ENCODE measurements at places on chromosomes 7 and 10.

- no peak for DNase-seq
Measured at GRCh38 chr10:126458466-126458865, 70.2 kb upstream of the ADAM12 start.

DNA sequence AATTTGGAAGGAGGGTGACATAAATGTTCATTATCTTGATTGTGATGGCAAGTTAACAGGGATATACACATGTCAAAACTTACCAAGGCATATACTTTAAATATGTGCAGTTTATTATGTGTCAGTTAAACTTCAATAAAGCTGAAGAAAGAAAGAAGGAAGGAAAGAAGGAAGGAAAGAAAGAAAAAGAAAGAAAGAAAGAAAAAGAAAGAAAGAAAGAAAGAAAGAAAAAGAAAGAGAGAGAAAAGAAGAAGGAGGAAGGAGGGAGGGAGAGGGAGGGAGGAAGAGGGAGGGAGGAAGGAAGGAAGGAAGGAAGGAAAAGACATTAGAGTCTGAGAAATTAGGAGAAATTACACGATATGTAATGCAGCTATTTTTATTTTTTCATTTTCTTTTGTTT, 15.9 kb upstream of the GSTK1 start:
- no peak for DNase-seq

- DNase-seq = no peak
Measured at GRCh38 chr10:33476757-33477273, 142.3 kb upstream of the NRP1 start.

GRCh38 chr7:83832009-83832408, 183.1 kb upstream of the SEMA3E start:
- DNase-seq = no peak

DNA sequence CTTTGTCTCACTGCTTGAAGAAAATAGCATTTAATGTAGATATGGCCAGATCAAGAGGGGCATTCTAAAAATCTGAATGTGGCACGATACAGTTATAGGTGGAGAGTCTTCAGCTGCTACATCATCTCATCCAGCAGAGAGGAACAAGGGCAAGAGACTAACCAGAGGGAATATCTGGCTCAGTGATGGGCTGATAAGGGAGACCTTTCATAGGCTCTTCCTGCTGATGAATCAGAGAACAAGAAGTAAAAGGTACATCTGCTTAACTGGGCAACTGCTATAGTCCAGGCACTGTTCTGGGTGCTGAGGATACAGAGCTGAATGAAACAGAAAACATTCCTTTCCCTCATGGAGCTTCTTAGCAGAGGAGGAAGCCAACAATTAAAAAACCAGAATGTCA, 37.9 kb downstream of the PIP4K2A start:
- DNase-seq = no peak

DNA sequence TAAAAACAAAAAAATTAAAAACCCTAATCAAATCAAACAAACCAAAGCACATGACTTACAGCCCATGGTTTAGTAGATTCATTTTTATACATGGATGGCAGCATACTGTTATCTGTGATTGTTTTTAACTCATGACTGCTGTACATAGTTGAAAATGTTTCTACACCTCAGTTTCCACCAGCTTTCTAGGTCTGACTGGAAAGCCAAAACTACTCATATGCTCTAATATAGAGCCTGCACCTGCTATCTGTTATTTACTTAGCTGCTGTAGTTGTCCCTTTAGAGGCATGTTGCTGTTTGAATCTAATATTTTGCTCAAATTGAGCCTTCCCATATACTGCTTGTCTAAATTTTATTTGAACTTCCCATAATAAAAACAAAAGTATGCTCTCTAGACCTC, 289.9 kb upstream of the LRRN3 start:
- DNase-seq = no peak

GRCh38 chr10:100912605-100913469, at the start of gene SLF2:
TSS of gene SLF2 (plus strand) at chr10:100912963. CDS start at chr10:100913111, 148 bp downstream.
- DNase-seq = peak; percentile 80

DNA sequence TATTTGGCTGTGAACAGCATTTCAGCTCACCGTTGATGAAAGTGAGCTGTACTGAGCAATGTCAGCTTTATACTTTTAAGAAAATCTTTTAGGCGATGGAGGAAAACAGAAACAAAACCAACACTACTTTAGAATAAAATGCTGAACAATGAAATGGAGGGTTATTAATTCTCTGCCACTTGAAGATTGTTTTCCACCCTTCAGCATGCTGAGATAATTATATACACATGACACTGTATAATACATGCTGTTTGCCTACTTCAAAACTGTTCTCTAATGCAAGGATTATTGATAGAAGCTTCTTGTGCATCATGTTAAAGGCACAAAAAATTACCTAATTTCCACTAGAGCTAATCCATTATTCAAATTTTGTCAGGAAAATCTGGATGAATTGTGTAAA, 66.8 kb downstream of the CACNA2D1 start:
- DNase-seq = no peak

- DNase-seq = no peak
Measured at GRCh38 chr7:39035903-39036302, 58.2 kb downstream of the POU6F2 start.

All from T-helper 9 cell (primary cell).